ENCODE measurements at places on chromosomes 16 and 17.

DNA sequence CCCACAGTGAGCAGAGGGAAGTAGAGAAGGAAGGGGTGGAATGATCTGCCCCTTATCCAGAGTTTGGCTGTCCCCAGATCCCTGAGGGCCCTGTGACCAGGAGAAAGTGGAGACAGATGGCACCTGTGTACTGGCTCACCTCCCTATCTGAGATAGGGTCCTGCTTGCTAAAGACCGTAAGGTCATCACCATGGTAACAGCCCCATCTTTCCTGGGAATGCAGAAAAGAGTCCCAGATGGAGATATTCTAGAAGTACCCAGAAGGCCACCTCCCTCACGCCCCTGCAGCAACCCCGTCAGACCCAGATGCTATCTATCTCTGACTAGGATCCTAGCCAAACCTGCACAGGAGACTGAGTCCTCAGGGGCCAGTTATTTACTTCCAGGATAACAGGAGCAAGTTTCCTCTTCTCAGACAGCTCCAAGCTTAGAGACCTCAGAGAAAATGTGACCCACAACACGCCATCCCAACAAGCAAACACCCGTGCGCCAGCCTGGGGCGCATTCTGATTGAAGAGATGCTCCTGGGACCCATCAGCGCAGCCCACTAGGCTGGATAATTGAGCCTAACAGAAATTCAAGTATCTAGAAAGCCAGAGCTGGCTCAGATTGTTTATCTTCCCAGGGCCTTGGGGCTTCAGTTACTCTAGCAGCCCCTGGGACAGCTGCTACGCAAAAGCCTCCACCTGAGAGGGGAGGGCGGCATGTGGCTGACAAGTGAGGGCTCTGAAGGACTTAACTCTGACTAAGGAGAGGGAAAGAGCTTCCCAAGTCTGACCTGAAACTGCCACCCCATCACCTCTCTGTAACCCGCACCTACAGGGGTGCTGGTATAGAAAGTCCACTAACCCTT, 1.9 kb downstream of the ORMDL3 start:
- DNase-seq: no peak

GRCh38 chr17:27336184-27336583, 42.3 kb downstream of the WSB1 start:
- no peak for DNase-seq

DNA sequence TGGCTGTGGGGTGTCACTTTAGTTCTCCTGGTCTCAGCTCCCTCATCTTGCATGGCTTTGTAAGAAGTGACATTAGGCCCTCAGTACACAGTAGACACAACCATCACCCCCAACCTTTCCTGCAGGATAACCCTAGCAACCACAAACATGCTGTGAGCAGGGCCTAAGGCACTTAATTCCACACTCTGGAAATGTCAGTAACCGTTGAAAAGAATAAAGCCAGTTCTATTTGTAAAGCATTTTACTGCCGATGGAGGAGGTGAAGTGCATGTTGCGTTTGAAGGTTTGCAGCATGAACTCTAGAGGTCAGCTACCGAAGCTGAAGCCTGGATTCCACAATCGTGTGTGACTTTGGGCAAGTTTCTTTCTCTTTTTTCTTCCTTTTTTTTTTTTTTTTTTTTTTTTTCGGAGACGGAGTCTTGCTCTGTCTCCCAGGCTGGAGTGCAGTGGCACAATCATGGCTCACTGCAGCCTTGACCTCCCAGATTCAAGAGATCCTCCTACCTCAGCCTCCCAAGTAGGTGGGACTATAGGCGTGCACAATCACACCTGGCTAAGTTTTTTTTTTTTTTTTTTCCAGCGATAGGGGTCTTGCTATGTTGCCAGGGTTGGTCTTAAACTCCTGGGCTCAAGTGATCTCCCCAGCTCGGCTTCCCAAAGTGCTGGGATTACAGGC, 26.1 kb upstream of the TOB1 start:
- no peak for DNase-seq

- no peak for DNase-seq
These were observed 38.3 kb upstream of the ACSM2B start for GRCh38 chr16:20614186-20615141.

GRCh38 chr16:56830669-56831068, 34.3 kb upstream of the SLC12A3 start:
- no peak for DNase-seq

DNA sequence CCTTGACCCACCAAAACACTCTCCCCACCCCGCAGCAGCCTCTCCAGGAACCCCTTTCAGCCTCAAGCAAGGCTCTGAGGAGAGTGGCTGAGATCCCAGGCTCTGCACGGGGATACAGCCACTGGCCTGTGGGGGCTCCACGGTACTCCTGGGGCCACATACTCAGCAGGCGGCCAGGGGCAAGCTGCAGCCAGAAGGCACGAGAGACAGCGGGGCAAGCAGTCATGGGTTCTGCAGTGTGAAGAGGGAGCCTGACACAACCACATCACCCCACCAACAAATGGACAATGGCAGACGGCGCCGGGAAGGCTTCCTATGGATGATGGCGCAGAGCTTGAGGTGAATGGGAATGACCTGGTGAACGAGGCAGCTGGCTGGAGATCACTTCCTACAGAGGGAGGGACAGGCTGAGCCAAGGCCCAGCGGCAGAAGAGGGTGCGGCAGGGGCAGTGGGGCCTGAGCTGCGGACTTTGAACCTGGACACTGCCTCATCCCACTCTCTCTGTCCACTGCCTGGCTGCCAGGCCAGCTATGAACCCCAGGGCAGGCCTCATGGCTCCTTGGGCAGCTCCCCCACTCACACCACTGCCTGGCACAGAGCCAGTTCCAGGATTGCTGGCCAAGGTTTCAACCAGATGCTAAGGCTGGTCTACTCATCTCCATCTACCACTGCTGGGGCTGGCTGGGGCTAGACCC, 10.8 kb upstream of the BCAR1 start:
- DNase-seq: no peak

- DNase-seq: no peak
These were observed 305.7 kb downstream of the RBFOX1 start for GRCh38 chr16:7638306-7638705.

GRCh38 chr17:74040291-74040690, 163.2 kb upstream of the RPL38 start:
- no peak for DNase-seq

DNA sequence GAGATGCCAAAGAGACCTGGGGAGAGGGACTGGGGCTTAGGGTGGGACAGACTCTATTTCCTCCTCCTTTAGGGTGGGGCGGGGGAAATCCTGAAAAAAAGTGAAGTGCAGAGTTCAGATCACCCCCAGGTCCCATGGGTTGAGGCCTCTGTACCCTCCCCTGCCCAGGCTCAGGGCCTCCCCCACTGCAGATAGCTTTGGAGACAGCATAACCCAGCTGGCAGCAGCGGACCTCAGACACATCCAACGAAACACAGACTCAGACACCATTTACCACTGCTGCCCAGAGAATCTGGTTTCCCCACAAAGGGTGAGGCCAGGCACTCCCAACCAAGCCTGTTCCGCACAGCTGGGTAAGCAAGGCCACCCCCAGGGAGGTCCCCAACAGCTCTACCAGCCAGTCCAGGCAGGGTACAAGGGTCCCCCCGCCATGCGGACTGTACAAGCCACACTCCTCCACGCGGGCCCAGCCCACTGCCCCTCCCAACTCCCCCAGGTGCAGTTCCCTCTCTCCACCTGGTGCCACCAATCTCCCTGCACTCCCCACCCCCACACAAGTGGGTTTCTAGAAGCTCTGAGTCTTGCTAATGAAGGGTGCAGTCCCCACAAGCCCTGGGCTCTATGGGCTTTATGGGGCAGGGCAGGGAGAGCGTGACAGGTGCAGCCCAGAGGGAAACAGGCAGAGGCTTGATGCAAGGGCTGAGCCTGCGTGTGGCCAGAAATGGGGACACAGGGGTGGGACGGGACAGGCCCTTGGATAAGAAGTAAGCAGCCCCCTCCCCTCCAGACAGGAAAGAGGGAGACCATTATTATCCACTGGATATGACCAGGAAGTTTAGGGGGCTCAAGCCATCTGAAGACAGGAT, 8.9 kb downstream of the RHBDF2 start:
- DNase-seq: no peak

GRCh38 chr17:19387921-19388521, 1.0 kb upstream of the MFAP4 start:
- no peak for DNase-seq

DNA sequence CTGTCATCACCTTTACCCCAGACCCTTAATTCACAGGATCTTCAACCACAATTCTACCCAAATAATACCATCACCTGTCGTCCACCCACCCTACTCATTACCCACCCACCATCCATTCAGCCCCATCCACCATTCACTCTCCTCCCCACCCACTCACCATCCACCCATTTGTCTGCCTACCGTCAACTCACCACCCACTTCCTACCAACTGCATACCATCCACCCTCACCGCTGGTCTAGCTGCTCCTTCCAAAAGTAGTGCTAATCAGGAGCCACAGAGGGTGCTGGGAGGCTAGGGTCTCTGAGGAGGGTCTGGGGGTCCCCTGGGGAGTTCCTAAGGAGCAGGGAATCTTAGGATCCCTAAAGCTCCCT, 12.0 kb upstream of the IGFBP4 start:
- DNase-seq: no peak

- no peak for DNase-seq
These were observed 149.3 kb downstream of the SDK2 start for GRCh38 chr17:73494950-73495349.

DNA sequence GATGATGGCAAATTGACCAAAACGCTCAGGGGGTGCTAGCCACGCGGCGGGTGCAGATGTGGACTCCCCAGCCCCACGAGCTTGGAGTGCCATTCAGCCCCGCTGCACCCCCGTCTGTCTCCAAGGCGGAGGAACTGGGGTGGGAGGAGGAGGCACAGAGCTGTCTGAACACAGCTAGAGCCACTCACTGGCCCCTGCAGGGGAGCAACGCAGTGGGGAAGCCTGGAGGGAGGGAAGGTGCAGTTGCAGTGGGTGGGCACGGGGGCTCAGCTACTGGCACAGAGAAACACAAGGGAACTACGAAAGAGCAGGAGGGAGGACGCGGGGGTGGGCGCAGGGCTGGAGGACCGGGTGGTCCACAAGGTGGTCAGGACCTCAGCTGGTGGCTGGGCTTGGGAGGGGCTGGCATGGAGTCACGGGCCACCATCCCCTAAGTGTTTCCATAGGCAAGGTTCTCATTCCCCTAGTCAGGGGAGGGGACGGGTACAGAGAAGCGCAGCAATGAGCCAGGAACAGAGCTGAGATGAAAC, 46.3 kb upstream of the CDR2 start:
- no peak for DNase-seq

DNA sequence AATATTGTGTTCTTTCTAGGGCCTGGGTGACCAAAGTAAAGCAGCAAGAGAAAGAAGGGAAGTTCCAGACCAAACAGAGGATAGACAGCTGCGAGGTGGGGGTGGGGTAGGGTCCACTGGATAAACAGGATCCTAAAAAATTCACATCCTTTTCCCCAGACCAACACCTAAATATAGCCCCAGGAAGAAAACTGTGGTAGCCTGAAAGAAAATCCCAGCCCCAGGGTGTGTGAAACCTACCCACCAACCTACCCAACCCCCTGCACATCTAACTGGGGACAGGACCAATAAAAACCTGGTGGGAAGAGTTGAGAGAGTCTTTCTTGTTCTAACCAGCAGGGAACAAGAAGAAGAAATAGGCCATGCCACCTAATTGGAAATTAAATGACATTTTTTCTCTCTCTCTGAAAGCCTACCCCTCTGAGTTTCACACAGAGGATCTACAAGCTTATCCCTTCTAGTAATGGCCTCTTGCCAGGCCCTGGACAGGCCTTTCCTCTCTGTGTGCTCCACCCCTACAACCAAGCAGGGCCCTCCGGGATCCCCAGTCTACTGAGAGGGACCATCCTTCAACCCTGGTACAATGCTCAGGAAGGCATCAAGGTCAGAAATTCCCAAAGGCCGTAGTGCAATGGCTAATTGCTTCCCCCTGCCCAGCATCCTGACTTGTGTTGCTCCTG, 12.0 kb downstream of the MYO18A start:
- no peak for DNase-seq

- no peak for DNase-seq
These were observed 714 bp downstream of the SPATA33 start for GRCh38 chr16:89658221-89658879.

DNA sequence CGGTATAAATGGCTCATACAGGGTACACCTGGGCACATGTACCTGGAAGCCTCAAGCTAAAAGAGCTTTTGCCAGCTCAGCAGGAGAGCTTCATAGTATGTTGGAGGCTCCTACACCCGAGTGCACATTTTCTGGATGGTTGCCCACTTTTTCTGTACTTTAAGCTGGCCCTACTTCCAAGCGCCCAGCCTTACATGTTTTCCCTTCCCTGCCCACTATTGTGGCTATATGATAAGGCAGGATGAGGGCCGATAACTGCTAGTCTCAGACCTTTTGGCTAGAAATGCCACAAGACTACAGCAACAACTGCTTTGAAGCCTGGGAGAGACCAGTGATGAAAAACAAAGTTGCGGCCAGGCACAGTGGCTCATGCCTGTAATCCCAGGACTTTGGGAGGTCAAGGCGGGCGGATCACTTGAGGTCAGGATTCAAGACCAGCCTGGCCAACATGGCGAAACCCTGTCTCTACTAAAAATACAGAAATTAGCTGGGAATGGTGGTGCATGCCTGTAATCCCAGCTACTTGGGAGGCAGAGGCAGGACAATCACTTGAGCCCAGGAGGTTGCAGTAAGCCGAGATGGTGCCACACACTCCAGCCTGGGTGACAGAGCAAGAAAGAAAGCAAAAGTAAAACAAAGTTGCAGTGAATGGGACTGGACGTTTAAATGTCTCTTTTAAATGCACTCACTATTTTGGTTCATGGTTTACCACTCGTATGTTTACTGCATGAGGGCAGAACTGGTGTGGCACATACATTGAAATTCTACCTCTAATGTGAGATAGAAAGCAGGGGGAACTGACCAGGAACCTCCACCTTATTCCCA, 14.2 kb upstream of the MARCHF10 start:
- DNase-seq: no peak

GRCh38 chr16:67526149-67526791, 2.4 kb upstream of the RIPOR1 start:
- no peak for DNase-seq

GRCh38 chr16:4420505-4421105, 4.2 kb upstream of the CORO7 start:
- no peak for DNase-seq

DNA sequence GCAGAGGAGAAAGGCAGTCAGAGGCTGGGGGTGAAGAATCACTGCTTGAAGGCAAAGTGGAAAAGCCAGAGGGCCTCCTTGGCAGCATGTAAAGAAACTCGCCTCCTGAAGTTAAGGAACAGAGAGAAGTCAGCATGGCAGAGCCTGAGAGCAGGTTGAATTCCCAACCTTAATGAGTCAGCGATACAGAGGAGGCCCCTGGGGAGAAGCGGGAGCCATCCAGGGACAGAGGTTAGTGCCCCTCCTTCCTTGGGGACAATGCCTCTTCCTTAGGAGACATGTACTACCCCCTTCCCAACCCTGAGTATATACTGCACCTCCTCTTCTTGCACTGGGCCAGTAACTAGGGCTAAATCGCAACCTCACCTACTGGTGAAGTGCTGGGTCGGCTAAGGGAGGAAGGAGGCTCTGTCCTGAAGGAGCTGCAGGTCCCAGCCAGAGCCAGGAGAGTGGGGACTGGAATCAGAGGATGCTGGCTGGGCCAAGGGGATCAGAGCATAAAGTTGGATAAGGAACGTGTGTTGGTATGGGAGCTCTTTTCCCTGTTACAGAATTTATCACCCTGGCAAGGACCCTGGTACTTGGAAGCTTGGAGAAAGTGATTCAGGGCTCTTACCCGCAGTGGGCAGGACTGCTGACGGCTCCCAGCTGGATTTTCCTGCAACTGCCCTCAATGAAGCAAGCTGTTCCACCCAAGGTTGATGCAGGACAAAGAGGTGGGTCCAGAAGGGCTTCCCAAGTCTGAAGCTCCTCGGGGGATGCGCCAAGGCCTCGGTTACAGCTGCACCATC, 5.4 kb upstream of the AANAT start:
- DNase-seq: peak; percentile 55

- no peak for DNase-seq
These were observed 162.3 kb downstream of the KATNIP start for GRCh38 chr16:27712251-27712711.

All from H54 (cell line).